Epithelial cell of proximal tubule (primary cell): ENCODE measurements at places on chromosomes 1 and 21. TPM values are rescaled to one million over a fixed set of nuclear protein-coding genes. Genes with fewer than 3 reads are reported as not detected.

- DNase-seq: no peak
Observed at GRCh38 chr21:44450999-44451398, 4.3 kb upstream of the LRRC3 start.

DNA sequence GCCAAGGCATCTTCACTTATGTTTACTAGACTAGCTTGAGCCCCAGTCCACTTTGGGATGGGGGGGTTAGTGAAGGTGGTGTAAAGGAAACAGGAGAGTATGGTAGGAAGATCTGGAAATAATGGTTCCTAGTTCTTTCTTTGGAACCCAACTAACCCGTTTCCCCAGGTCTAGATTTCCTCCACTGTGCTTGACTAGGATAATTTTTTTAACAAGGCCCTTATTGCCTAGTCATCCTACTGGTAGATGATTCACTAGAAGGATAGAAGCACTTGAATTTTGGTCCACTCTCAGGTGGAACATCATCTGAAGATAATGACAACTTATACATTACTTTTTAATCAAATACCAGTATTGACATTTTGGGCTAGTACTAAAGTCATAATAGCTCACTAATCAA lies 45.9 kb upstream of the MYOCOS start:
- no peak for DNase-seq

DNA sequence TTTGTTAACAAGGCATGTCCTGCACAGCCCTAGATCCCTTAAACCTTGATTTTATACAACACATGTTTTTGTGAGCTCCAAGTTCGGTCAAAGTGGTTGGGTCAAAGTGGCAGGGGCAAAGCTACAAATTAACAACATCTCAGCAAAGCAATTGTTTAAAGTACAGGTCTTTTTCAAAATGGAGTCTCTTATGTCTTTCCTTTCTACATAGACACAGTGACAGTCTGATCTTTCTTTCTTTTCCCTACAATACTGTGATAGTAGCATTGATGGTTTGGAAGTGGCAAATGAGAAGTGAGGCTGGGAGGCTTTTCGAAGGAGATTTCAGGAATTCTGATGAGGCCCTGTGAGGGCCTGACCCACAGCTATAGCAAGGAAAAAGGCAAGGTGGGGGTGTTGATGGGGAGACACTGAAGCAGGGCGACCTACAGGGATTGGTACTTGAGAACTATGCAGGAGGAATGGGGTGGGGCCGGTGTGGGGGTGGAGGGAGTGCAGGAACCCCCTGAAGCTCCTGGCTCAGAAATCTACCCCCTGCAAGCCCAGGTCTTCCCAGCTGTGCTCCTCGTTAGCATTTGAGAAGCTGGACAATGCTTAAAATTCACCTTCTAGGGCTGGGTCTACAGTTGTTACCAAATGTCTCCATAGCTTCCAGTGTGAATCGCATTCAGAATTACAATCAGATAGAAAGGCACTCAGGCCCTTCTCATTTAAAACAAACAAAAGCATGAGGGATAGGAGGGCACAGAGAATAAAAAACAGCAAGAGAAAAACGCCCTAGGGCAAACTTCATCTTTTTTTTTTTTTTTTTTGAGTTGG lies 102.6 kb upstream of the PPM1J start:
- no peak for DNase-seq

DNA sequence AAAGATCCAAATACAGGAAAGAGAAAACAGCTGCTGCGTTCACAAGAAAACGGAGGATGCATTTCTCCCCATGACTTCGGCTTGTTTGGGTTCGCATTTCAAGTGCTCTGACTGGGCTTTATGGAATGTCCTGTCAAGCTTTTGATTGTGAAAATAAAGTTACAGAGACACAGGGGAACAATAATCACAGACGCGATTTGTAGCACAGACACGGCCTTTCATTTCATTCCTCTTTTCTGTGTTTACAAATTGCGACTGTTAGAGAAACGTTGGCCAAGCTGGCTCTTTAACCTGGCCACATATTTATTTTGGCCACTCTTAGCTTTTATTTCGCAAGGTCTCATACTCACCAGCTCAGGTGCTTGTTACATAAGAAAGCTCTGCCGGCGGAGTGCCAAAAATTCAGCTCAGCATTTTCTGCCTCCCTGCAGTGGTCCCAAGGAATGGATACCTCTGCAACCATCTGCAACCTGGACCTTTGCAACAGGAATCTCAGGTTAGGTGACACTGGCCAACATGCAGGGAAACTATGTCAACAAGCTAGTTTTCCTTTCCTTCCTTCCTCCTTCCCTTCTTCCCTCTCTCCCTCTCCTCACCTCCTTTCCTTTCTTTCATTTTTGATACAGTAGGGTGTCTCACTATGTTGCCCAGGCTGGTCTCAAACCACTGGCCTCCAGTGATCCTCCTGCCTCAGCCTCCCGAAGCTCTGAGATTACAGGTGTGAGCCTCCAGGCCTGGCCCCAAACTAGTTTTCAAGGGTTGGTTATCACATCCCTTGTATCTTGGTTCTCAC lies 58.2 kb upstream of the SLC45A1 start:
- DNase-seq: peak; percentile 76

Gene A3GALT2
- not detected in 2 replicates for total RNA-seq

DNA sequence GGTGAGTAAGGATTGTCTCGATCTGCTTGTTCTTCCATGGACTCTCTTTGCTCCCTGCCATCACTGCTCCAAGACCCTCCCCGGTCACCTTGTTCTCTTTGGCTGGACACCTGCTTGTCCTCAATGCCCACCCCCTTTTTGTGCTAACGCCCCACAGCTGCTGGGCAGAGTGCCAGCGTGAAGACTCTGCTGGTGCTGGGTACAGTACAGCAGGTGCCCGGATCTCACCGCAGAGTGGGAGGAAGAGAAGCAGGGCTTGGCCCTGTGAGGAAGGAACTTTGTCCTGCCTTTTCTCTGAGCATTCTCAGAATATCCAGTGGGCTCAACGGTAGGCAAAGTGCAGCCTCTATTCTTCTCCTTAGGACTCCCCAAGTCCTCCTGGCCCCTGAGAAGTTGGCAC lies 90.1 kb downstream of the PLXNA2 start:
- DNase-seq: no peak

GRCh38 chr21:40829791-40830190 lies 17.2 kb downstream of the DSCAM start:
- DNase-seq: no peak

Gene WDR3
- 15.0 and 16.9 TPM in 2 replicates for total RNA-seq

DNA sequence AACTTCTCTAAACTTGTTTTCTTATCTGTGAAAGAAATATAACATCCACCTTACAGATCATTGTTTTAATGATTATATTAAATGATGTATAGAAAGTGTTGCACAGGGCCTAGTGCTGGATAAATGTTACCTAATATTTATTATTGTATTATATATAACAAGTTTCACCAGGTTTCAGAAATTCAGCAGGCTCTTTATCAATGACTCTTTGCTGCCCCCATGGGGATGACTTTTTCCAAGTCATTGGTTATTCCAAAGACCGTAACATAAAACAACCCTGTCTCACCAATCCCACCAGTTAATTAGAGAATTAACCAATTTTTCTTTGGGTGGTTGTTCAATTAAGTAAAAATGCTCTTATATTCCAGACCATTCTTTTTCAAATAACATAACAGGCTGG lies 7.3 kb upstream of the DEDD start:
- no peak for DNase-seq

GRCh38 chr1:43270421-43271095 lies 775 bp downstream of the TMEM125 start:
- no peak for DNase-seq

GRCh38 chr1:193094112-193094511 lies 11.1 kb downstream of the GLRX2 start:
- DNase-seq: no peak

Gene BRINP3
- not detected in 2 replicates for total RNA-seq

DNA sequence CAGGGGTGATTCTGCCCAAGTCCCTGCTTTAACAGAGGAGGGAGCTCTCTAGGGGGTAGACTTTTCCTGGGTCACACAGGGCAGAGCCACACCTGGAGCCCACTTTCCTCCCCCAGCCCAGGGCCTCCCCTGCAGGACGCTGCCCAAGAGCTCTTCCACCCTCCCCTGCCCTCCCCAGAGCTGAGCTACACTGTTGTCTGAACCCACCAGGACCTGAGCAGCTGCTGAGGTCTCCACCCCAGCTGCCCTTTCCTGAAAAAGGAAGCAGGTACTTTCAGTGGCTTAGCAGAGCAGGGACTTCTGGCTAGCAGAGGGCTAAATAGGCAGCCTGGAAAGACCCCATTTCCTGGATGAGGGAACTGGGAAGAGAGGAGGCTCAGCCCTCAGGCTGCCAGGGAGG lies 169.3 kb upstream of the ETV3 start:
- no peak for DNase-seq

Gene OSBPL9
- total RNA-seq: 62.6 and 69.7 TPM in 2 replicates

DNA sequence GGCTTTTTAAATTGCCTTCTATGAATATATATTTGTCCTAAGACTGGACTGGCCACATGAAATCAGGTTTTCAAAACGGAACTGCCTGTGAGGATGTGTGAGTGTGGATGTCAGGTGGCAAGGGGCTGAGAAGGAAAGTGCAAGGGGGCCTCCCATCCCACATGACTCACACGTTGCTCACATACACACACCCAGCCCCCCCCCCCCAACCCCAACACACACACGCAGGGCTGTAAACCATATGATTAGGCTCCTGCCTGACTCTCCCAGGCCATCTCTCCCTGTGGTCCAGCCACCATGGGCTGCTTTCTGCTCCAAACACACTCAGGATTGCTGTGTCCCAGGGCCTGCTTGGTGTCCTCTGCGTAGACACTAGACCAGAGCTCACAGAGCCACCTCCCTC lies 22.4 kb downstream of the DEGS1 start:
- DNase-seq: no peak

DNA sequence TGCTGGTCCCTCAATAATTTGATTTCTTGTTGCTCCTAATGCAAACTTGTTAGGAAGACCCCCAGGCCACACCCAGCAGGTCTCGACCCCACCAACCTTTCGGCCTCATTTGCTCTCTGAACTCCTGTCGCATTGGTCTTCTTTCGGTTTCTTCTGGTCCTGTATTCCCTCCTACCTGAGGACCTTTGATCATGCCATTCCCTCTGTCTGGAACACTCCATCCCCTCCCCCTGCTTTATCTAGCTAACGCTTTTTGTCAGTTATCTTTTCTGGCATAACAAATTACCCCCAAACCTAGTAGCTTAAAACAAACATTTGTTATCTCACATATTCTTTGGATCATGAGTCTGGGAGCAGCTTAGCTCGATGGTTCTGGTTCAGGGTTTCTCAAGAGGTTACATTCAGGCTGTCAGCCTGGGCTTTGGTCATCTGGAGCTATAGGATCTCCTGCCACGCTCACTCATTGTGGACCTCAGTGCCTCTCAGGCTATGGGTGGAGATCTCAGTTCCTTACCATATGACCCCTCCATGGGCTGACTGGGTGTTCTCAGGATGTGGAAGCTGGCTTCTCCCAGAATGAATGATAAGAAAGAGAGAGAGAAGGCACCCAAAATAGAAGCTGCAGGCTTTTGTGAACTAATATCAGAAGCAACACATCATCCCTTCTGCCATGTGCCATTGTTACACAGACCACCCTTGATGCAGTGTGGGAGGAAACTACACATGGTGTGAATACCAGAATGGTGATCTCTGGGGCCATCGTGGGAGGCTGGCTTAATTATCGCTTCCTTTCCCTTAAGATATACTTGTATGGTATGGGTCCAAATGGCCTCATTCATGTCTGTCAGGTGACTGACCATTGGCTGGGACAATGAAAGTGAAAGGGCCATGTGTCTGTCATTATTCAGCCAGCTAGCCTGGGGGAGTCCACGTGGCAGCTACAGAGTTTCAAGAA lies 29.1 kb upstream of the BCAR3 start:
- no peak for DNase-seq

Gene PRAMEF25
- not detected in 2 replicates for total RNA-seq

Gene SHISA4
- 10.9 and 22.4 TPM in 2 replicates for total RNA-seq

Gene PADI6
- not detected in 2 replicates for total RNA-seq

Gene NOTCH2
- 55.1 and 90.0 TPM in 2 replicates for total RNA-seq

DNA sequence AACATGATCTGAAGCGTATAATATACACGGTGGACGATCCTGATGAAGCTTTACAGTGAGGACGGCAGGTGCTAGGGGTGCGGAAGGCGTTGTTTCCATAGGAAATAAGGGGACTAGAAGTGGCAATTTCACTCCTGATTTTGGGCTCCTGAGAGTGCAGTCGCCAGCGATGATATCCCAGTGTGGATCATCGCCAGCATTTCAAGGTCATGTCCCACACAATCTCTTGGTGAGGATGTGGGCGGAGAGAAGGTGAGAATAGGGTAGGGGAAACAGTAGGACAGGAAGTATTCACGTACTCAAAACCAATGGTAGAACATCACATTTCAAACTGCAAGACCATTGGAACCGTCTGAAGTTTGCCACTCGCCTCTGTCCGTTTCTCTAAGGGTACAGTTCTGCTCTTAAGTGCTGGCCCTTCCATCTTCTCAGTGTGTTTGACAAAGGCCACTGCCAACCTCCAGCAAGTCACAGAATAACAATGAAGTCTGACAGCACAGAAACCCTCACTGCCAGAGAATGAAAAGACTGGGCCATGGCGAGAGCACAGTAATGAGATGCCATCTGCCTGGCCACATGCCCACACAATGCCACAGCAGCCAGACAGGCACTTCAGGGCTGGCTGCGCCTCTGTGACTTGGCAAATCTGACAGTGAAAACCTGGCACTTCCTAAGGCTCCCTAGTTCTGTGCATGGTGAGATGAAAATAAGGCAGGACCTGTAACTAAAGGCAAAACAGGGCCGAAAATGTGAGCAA lies 27.9 kb downstream of the PCSK9 start:
- no peak for DNase-seq

DNA sequence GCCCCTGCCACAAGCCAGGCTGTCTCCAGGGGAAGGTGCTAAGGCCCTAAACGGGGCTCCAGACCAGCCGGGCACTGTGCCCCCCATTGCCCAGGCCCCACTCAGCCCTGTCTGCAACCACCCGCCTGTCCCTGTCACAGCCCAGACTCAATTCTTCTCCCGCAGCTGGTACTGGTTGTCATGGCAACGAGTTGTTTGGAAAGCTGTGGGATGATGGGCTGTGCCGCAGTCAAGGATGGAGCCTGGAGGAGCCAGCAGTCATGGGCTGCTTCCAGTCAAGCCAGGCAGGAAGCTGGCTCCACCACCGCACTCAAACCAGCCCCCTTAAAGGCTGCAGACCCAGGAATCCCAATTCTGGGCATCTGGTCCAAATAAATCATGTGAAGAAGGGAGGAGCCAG lies 4.2 kb downstream of the SPOCD1 start:
- no peak for DNase-seq

GRCh38 chr21:44303490-44303981 lies 3.7 kb downstream of the PFKL start:
- peak; percentile 50 for DNase-seq

Gene DISP3
- total RNA-seq: 0.22 and 0.29 TPM in 2 replicates

Gene CACNA1S
- not detected in 2 replicates for total RNA-seq

- DNase-seq: no peak
Observed at GRCh38 chr21:37553078-37553481, 186.5 kb downstream of the DYRK1A start.

DNA sequence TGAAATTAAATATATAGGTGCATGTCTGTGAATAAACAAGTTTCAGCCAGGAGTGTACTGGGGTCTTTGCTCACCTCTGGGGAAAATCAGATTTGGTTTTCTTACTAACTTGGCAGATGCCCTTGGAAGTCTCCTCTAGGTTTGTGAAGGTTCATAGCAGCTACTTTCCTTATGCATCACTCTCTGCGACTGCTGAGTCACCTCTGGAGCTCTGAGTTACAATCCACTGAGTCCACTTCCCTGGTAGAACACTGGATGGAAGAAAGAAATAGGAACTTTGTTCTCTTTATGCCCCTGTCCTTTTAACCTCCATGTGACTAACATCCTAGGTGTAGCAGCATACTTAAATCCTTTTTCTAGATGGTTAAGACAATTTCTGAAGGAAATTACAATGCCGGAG lies 4.4 kb upstream of the FASLG start:
- DNase-seq: no peak
